ENCODE measurements at places on chromosomes 4 and X.

DNA sequence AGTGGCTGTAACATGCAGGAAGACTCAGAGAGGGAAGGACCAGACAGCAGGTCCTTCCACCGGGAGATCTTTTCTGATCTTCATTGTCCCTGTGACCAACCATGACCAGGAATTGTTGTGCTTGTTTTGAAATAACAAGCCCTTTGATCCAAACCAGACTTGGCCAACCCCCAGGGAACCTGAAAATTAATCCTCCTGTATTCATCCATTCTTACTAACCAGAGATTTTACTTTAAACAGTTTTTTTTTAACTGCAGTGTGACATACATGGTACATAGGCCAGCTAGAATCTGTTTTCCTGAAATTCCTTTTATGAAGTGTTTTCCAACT is 4.0 kb downstream of the WFS1 start:
- no peak for DNase-seq

DNA sequence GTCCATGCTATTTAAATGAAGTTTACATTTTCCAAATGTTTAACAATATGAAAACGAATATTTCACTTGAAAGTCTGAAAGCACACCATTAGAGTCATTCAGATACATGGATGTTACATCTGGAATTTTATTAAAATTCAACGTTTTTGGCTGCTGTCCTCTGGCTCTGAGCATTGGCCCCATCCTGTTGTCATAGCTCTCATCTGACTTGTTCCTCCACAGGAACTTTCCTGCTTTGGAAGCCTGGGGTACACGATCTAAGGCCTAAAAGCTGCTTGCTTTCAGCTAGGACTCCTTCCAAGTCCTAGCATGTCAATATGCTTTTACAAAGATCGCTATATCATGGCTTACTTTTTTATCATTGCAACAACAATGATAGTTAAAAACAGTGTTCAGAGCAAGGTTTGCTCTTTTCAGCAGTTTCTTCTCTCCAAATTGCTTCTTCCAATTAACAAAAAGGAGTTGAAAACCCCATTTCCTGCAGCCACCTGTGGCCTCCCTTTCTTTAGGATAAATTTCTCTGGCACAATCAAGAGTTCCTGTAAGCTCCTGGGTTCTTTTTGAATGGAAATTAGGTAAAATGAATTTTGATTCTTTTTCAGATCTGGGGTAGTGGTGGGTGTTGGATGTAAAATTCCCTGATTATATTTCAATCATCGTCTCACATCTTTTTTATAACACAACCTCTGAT is 413.4 kb upstream of the AGA start:
- DNase-seq, result no peak

GRCh38 chrX:44174061-44174460 is 169.4 kb downstream of the EFHC2 start:
- DNase-seq, result no peak

GRCh38 chr4:95319169-95319568 is 229.6 kb downstream of the UNC5C start:
- DNase-seq, result no peak
